Stimulated activated CD8-positive, alpha-beta memory T cell treated with anti-CD3 and anti-CD28 coated beads, Interleukin-7, amount 100 ng/mL, for 1 hour (primary cell): ENCODE measurements at places on chromosomes 5 and 9.

DNA sequence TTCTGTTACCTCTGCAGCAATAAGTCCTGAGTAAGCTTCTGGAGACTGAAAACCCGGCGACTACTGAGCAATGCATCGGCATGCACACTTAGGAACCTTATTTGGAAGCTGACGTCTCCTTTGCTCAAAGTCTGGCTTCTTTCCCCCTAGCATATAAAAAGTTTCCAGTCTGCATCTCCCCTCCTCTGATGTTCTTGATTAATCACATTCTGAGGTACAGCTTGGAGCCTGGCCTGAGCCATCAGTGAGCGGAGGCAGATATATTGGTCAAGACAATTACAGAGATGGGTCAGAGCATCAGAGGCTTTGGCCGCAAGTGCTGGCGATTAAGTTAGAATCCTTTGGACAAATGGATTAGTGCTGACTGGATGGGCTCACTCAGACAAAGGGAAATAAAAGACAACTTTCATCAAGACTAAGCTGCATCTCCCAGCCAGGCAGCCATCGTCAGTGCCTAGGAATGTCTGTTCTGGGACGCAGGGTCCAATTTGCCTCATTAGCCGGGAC, 140.7 kb downstream of the MTX3 start:
- DNase-seq, result no peak

DNA sequence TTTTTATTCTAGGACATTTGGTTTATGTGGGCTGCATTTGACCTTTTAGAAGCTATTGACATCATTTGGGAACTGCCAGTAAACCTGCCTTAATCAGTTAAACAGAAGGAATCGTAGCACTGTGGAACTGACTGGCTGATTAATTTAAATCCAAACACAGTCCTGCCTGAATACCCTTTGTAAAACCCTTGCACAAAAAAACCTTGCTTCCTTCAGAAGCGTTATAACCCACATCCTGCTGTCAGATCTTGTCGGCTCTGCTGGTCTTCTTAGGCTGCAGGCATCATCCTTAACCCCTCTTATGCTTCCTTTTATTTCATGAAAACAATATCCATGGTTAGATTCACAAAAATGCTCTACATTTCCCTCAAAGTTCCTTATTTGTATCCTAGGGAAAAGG, 46.3 kb downstream of the PAM start:
- DNase-seq, result no peak

- DNase-seq, result no peak
Observed at GRCh38 chr5:86838083-86838482, 220.3 kb downstream of the COX7C start.

DNA sequence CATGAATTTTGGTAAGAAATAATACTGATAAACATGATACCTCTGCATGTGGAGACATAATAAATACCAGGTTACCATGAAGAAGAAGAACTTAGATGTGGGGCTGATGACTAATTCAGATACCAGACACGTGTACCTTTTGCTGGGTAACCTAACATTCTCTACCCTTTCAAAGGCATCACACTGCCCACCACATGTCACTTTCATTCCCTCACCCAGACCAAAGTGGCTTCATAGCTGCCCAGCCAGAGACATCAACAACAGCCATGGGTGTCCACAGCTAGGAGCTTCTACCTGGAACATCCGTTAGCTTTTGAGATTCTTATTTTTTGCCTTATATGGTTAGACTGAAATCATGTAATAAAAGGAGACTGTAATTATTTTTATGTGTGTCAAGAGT, 396.8 kb downstream of the MED10 start:
- DNase-seq, result no peak

GRCh38 chr5:87150630-87151029, 117.1 kb upstream of the RASA1 start:
- no peak for DNase-seq

DNA sequence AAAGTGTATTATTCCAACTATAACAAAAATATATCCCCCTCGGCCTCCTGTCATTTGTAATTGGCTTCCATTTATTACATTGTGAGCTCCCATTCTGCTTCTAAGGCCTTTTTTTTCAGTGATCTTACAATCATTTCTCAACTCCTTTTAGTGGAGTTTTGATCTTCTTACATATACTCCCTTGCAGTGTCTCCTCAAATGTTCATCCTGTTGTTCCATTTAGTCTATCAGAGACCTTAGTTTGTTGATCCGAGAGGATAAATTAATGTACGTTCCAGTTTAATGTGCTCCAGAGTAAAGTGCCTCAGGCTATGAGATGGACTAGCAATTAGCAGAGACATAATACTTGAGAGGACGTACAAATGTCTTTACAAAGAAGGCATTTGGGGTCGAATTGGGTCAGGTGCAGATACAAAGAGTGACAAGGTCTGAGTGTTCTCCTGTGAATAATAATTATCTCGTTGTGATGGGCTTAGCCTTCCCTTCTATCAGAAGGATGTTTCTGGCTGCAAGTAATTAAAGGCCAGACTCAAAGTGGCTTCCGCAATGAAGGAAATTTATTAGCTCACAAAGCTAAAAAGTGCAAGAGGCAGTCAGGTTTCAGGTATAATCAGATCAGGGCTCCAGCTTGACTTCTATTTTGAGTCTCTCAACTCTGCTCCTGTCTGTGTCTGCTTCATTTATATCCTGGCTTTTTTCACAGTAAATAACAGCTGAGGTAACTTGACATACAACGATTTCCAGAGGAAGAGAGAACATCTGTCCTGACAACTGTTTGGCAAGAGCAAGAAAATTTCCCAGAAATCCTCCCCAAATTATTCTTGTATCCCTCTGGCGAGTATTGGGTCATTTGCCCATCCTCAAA, 30.1 kb downstream of the ARRDC3 start:
- no peak for DNase-seq

DNA sequence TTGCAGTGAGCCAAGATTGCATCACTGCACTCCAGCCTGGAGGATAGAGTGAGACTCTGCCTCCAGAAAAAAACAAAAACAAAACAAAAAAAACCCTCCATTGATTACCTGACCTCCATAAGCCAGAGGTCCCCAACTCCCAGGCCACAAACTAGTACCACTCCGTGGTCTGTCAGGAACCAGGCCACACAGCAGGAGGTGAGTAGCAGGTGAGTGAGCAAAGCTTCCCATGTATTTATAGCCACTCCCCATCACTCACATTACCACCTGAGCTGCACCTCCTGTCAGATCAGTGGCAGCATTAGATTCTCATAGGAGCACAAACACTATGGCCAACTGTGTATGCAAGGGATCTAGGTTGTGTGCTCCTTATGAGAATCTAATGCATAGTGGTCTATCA, 13.7 kb upstream of the BTF3 start:
- DNase-seq, result no peak

GRCh38 chr5:141758310-141758998, 76.4 kb upstream of the ARAP3 start:
- DNase-seq, result no peak

DNA sequence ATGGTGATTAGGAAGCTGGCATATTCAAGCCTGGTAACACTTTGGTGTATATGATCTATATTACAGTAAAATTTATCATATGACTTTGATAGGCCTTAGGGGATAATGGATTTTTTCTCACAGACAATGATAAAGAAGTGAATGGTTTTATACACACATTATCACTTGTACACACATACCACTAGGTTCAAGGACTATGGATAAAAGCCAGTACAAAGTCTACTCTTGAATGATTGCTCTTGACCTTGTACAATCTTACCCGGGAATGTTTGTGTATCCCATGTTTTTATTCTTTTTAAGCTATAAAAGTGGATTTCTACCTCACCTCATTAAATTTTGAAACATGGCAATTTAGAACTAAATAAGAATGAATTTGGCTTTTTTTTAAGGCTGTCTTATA, 414.5 kb upstream of the ADAMTSL1 start:
- no peak for DNase-seq

- DNase-seq, result no peak
Observed at GRCh38 chr9:89377411-89377810, 59.1 kb downstream of the SECISBP2 start.

- DNase-seq, result no peak
Observed at GRCh38 chr5:81778642-81779041, 27.7 kb upstream of the SSBP2 start.

DNA sequence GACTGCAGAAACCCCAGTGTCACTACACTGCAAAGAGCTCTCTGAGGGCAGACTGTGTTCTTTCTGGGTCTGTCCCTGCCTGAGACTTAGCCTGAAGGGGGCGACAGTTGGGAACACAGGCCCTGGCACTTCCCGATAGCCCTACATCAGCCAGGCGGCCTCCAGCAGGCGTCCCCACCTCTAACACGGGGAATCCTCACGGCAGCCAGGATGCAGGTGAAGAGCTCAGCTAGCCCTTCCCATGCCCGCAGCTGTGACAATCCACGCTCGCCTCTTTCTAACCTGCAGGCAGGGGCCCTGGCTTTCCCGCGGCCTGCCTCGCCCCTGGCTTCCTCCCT, 5.9 kb downstream of the MED22 start:
- DNase-seq, result no peak

DNA sequence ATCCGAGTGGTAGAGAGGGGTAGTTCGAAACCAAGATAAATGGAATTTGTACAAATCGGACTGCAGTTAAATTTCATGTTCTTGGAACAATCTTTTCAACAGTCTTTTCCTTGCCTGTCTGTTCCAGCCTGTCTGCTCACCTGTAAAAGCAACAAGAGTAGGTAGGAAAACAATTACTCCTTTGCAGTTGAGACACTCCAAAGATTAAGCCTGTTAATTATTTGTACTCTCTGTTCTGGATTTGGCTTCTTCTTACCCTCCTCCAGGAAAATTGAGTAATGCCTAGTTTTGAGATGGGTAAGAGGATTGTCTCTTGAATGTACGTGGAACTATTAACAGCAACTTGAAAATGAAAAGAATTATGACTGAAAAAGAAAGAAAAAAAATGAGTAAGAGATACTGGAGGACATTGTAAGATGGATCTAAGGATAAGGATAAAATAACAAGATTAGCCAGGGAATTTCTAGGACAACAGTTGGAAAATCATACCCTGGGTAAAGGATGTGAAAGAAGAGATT, 24.3 kb downstream of the SPAAR start:
- no peak for DNase-seq

- DNase-seq, result no peak
Observed at GRCh38 chr5:68134033-68134668, 81.4 kb upstream of the PIK3R1 start.

DNA sequence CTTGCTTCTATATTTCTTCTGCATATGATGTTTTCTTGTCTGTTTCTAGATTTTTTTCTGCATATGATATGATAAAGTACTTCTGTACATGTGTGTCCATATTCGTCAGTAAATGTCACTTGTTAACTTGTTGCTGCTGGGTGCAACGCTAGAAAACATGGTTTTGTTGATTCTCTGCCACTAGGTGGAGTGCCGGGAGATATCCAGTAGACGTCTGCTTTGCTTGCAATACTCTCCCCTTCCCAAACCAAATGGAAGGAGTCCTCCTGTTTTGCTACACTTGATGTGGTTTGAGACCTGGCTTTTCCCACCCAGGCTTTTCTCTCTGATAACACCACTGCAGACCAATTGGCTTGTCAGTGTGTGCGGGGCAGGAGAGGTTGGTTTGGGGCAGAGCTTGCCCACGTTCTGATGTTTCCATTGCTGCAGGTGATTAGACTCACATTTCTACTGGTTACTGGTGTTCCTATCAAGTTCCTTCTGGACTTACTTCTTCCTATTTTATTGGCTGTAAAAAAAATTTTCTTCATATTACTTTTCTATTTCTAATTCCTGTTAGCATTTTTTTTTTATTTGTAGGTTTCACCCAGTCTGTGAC, 900.0 kb upstream of the CDH10 start:
- DNase-seq, result no peak
